Left lung (tissue), 14 donors: ENCODE measurements at places on chromosomes 16 and 17. TPM values are rescaled to one million over a fixed set of nuclear protein-coding genes. Genes with fewer than 3 reads are reported as not detected.
A peak's percentile ranks its signal among the peaks of the same experiment; 100 is the strongest.

- no peak for DNase-seq
Measured at GRCh38 chr17:67116045-67116575, 71.8 kb downstream of the CACNG1 start.

- no peak for DNase-seq
Measured at GRCh38 chr16:84194018-84194417, 3.1 kb downstream of the ADAD2 start.

DNA sequence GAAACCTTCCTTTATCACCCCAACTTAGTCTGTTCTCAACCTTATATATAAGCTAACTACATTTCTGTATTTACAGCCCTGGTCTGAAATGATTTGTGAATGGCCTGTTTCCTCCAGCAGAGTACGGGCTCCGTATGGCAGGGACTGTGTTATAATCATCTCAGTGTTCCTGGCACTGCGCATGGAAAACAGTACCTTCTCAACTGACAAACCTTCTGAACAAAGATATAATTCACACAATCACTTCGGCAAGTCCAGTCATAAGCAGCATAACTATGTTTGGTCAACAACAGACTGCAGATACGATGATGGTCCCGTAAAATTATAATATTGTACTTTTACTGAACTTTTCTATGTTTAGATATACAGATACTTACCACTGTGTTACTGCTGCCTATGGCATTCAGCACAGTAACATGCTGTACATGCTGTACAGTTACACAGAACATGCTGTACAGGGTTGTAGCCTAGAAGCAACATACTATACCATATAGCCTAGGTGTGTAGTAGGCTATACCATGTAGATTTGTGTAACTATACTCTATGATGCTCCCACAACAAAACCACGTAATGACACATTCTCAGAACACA, 30.0 kb downstream of the ANKFY1 start:
- DNase-seq, result no peak

- DNase-seq, result no peak
Measured at GRCh38 chr17:52965856-52966255, 807.3 kb upstream of the CA10 start.

DNA sequence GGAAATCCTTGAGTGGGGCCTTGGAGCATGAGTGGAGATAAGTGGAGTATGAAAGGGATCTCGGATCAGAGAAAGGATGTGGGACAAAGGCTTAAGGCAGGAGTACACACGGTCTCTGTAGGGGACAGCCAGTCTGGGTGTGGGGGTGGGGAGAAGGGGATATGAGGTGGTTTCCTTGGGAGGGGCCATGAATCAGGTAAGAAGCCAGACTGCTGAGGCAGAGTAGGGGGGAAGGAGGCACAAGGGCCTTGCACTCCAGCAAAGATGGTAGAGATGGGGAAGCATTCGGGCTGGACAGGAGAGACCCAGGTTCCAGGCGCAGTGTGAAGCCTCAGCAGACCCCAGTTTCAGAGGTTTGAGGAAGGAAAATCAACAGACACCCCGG, 1.6 kb downstream of the HSD11B2 start:
- no peak for DNase-seq

DNA sequence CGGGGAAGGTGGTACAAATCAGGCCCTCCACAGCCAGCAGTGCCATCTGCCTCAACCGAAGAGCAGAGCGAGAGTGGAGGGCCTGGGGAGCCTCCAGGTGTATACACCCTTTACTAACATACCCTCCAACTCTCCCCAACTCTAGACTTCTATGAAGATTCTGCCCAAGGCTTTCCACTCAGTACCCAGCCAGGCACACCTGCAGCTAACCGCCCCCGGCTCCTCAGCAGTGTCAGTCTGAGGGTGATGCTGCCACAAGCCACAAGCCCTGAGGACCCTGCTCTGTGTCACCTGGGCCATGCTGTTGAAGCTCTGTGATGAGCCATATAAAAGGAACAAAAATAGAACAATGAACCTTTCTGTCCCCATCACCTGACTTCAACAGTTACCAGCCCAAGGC, 3.8 kb downstream of the CENPV start:
- DNase-seq, result no peak

DNA sequence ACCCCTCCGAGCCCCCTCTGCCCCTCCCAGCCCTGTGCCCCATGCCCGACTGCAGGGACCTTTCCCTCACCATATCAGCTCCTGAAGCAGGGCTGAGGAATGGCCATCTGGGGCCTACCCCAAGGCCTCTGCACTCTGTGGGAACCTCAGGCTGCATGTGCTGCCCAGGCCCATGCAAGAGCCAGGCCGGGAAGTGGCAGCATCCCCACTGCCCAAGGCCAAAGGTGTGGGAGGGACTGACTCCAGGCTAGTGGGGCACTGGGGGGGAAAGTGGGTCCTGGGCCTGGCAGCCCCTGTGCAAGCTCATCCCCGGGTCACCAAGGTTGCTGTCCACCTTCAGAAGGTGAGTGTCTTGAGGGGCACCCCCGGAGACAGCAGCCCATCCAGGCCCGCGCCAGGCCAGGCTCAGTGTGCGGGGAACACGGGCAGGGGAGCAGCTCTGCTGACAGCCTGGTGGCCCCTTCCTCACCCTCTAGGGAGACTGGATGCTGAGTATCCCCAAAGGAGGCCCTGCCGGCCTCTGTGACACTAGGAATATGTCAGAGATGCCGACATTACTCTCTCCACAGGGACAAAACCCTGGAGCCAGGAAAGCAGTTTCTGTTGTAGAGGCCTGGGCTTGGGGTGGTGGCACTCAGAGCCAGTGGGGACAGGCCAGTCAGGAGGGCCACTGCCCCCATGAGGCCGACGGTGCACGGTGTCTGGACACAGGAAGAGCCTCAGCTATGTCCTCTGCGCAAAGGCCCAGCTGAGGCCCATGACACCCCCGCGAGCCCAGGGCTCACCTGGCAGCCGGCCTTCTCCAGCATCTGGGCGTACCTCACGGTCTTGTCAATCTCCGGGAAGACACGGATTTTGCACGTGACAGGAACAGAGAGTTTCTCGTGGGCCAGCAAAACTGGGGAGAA, 3.3 kb downstream of the DUS1L start:
- no peak for DNase-seq

- no peak for DNase-seq
Measured at GRCh38 chr17:48373130-48373830, 56.7 kb downstream of the SKAP1 start.

GRCh38 chr16:3036726-3037315, at the start of gene BICDL2:
BICDL2 (minus strand) TSS chr16:3036944; CDS start chr16:3035496, 1,448 bp downstream.
- DNase-seq, result peak; percentile 36

- no peak for DNase-seq
Measured at GRCh38 chr17:60388742-60389141, 3.2 kb downstream of the USP32 start.

DNA sequence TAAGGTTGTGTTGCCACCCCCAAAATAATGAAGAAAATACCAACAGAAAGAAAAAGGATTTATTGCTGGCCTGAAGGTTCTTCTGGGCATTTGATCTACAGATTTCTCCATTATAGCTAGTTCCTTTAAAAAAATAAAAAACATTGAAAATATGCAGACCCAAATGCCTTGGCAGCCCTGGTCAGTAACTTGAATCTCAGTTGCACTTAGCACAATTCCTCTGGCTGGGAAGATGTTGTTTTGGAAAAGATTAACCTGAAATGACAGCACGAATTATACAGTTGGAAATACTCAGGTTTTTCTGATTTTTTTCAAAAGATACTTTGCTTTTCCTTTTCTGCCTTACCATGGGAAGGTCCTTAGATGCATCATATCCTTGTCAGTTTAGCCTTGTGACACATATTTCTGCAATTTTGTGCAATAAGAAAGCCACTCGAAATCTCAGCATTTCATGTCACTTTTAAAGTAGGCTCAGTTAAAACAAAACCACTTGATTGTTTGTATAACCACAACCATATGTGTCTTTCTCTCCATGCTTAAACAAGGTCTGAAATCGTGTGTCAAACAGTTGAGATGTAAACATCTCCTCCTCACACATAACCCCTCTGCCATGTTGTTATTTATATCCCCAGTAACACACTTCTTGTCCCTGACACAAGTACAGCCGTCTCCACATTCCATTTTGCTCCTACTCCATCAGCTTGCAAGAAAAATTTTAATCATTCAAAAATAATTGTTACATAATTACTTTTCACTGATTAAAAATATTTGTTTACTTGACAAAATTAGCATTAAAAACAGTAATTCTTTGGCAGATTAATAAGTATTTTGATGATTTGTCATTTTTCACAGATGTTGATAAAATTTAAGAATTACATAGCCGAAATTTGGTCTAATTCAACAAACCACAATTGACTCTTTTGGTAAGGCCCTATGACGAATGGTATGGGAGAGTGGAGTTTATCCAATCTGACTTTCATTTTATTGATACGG, 61.1 kb downstream of the SIAH1 start:
- DNase-seq, result no peak

GRCh38 chr17:48382989-48383388, 47.0 kb downstream of the SKAP1 start:
- DNase-seq, result no peak

DNA sequence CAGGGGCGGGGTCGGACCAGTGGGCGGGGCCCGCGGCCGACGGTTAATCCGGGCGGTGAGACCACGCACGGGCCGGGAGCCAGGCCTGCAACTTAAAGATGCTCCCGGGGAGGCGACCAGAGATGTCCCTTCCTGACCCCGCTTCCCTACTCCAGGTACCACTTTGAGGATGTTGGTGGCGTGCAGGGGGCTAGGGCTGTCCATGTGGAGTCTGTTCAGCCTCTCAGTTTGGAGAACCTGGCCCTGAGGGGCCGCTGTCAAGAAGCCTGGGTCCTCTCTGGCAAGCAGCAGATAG, 580 bp downstream of the RANGRF start:
- no peak for DNase-seq

DNA sequence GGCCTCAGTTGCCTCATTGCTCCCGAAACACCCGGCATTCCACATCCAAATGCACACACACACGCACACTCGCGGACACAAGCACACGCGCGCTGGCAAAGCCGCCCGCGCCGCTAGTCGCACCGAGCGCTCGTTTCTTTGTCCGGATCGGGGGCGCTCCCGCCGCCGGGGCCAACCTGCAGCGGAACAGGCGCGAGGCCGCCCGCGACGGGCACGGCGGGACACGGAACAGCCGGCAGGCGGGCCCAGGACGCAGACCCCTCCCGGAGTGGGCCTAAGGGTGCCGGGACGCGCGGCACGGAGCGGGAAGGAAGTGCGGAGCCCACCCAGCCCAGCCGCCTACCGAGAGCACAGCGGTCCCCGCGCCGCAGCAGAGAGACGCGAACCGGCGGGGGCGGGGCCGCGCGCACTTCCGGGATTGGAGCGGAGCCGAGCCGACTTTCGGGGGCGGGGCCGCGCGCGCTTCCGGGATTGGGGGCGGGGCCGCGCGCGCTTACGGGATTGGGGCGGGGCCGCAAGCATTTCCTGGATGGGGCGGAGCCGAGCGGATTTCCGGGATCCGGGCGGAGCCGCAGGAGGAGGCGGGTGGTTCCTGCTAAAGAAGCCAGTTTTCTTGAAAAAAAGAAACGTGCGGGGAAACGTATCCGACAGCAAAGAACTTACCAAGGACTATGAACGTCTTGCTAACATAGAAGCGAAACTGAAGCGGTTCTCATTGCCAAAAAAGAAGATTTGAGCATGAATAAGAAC, at the start of gene CYBC1:
TSS of gene CYBC1 (minus strand) at position 396 of the 750 bp plus-strand sequence. CDS start 1,498 bp downstream, outside the sequence.
- peak; percentile 93 for DNase-seq

DNA sequence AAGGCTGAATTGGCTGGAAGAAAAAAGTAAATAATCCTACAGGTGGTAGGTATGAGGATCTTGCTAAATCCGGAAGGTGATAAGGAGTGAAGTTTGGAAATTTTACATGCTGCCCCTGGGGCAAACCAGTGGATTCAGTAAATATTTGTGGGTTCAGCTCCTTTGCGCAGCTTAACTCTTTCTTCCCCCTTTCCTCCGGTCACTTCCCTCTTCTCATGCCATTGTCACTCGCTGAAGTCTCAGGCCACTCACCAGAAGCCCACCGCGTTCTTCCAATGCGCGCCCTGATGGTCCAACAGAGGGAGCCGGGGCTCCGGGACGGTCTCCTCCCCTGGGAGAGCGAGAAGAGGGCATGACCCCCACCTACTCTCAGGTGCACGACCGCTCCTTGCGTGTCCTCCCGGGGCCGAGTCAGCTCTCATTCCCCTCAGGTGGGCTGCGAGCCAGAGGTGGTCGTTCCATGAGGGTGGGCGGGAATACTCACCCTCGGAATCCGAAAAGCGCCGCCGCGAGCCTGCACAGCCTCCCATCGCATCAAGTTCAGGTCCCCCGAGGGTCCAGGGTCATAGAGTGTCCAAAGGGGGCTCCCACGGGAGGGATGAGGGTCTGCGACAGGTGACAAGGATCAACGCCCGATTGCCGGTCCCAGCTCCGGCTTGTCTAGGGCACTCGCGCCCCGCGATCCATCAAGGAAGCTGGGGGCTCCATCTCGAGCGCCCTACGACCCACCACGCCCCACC, 474 bp downstream of the CLN3 start:
- DNase-seq, result peak; percentile 81

GRCh38 chr17:76714822-76715495, 4.2 kb upstream of the MXRA7 start:
- DNase-seq, result no peak

- DNase-seq, result no peak
Measured at GRCh38 chr16:24504472-24505345, 34.7 kb upstream of the RBBP6 start.

DNA sequence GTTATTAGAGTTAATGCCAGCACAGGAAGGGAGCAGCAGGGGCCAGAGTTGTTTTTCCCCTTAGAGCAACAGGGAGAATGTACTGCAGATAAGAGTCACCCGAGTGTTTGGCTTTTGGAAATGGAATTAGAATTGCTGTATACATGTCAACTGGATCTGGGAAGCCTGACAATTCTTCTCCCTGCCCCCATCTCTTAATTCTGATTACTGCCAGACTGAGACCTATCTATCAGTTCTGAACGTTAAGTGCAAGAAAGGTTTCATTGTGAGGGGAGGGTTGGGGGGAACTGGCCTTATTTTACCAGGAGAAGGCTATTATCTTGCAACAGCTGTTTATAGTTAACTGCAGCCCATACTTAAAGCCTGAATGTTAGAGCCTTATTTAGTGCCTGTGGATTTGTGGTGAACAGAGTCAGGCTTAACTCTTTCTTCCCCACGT, 424.5 kb upstream of the CDH11 start:
- DNase-seq, result peak; percentile 91

GRCh38 chr16:86995456-86995855, 321.7 kb downstream of the C16orf95 start:
- DNase-seq, result no peak

CCL16 gene
- not detected for total RNA-seq

DBNDD1 gene
- 8.1 TPM for total RNA-seq

CLEC3A gene
- total RNA-seq, result not detected

MPP3 gene
- total RNA-seq, result 14.4 TPM

BFAR gene
- total RNA-seq, result 74.3 TPM

TBC1D3 gene
- total RNA-seq, result not detected

SMARCD2 gene
- total RNA-seq, result 82.5 TPM

PRR35 gene
- total RNA-seq, result not detected

KCTD19 gene
- not detected for total RNA-seq
